ENCODE measurements at places on chromosomes 11 and 22.

- DNase-seq: no peak
These were observed 1390.5 kb upstream of the TENM4 start for GRCh38 chr11:80831374-80831773.

GRCh38 chr11:132264616-132265015, 894.2 kb downstream of the NTM start:
- no peak for DNase-seq

GRCh38 chr22:29641700-29642330, 38.4 kb downstream of the NF2 start:
- DNase-seq: no peak

DNA sequence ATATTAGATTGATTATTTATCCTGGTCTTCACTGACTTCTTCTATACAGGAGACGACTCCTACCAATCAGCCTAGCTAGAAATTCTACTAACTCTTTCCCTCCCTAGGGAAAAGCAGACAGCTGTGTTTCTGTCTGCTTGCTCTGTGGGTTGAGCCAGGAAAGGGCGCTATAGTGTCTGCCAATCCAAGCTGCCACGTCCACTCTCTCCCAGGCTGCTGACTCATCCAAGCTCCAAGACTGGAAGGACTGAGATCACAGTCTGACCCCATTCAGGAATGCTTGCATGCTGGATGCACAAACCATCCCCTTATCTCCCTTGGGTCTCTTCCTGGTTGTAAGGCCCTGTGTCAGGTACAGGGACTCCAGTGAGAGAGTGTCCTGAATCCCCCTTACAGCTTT, 955.6 kb downstream of the OPCML start:
- no peak for DNase-seq

DNA sequence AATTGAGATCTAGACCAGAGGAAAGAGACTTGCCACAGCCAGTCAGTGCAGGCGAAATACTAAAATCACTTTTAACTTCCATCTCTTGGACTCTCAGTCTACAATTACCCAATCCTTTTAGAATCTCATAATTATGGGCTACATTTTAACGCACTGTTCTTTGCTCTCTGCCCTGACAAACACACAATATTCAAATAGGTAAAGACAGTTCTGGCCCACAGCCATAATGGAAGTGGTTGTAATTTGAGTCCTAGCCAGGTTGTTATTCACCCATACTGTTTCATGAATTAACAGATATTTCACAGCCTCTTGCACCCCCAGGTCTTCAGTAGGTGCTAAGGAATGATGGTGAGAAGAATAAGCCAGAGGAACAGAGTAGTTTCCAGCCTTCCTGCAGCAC, 830 bp downstream of the C11orf97 start:
- DNase-seq: no peak

GRCh38 chr11:33515347-33515746, 185.3 kb downstream of the C11orf91 start:
- DNase-seq: no peak

- DNase-seq: no peak
These were observed 783.6 kb downstream of the BRD1 start for GRCh38 chr22:49044091-49044490.

GRCh38 chr11:72263361-72263760, 19.4 kb upstream of the PHOX2A start:
- DNase-seq: no peak

- DNase-seq: no peak
These were observed 6.4 kb downstream of the SELENOM start for GRCh38 chr22:31100762-31101525.

GRCh38 chr11:69637198-69637940, 3.6 kb upstream of the CCND1 start:
- DNase-seq: no peak

DNA sequence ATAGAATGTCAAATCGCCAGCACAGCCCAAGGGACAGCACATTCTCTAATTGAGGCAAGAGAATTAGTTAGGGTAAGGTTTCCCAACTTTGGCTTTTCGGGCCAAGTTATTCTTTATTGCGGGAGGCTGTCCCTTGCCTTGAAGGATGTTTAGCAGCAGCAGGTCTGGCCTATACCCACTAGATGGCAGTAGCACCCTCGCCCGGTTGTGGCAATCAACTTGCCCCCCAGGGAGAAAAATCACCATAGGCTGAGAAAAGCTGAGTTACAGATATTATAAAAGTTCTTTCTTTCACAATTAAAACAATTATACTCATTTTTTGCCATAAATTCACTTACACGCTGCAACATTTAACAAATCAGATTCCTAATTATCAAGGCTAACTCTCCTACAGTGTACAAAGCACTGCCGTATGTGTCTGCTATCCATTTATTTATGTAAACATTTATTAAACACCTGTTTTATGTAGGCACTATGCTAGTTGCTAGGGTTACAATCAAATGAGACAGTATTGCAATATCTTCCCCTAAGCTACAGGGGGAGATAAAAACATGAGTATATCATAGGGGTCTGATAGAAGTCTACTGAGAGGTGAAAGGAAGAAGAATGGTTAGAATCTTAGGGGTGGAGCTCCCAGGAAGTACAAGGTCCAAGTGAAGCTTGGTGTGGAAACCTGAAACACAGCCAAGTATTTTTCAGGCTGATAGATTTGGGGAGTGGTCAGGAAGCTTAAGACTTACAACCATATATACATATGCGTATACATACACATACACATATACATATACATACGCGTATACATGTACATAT, 452.3 kb downstream of the RAB38 start:
- DNase-seq: no peak

DNA sequence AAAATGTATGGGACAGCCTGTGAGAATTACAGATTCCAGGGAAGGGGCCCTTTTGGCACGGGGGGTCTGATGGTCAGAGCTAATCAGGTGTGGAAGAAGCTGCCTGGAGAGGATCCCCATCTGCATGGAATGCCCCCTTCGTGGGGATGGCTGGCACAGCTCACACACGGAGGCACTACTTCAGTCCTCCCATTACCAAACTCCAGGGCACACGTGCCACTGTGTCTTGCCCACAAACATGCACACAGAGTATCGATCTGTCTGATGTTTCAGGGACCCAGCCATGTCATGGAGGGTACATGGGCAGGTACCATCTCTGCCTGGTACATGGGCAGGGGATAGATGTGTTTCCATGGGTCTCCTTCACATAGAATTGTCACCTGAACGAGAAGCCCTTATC, 14.7 kb downstream of the KCNQ1OT1 start:
- no peak for DNase-seq

Measured in activated T-cell treated with anti-CD3 and anti-CD28 coated beads for 24 hours (primary cell).